Left lung (tissue), 14 donors: ENCODE measurements at places on chromosomes 2 and 18. TPM values are rescaled to one million over a fixed set of nuclear protein-coding genes. Genes with fewer than 3 reads are reported as not detected.

Gene MYL12A
- polyA plus RNA-seq, result 336 TPM

DNA sequence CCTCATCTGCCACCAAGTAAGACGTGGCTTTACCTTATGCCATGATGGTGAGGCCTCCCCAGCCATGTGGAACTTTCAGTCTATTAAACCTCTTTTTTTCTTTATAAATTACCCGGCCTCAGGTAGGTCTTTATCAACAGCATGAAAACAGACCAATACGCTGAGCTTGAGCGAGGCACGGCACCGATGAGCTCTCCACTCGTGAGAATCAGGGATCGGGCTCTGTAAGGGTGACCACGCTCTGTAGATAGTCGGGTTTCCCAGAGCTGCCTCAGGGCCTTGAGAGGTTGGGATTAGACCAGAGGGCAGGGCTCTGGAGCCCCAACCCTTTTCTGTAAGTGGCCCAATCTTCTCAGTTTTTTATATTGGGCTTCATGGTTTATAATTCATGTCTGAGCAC, 360.3 kb upstream of the MYT1L start:
- DNase-seq, result no peak

GRCh38 chr2:8546612-8547283, 135.1 kb upstream of the ID2 start:
- DNase-seq, result peak; percentile 73

GRCh38 chr2:108189316-108189715, 50.5 kb upstream of the SULT1C3 start:
- DNase-seq, result no peak

- no peak for DNase-seq
Observed at GRCh38 chr2:9403924-9404323, 19.4 kb downstream of the ITGB1BP1 start.

Gene TSPYL6
- 0.21 TPM for polyA plus RNA-seq

DNA sequence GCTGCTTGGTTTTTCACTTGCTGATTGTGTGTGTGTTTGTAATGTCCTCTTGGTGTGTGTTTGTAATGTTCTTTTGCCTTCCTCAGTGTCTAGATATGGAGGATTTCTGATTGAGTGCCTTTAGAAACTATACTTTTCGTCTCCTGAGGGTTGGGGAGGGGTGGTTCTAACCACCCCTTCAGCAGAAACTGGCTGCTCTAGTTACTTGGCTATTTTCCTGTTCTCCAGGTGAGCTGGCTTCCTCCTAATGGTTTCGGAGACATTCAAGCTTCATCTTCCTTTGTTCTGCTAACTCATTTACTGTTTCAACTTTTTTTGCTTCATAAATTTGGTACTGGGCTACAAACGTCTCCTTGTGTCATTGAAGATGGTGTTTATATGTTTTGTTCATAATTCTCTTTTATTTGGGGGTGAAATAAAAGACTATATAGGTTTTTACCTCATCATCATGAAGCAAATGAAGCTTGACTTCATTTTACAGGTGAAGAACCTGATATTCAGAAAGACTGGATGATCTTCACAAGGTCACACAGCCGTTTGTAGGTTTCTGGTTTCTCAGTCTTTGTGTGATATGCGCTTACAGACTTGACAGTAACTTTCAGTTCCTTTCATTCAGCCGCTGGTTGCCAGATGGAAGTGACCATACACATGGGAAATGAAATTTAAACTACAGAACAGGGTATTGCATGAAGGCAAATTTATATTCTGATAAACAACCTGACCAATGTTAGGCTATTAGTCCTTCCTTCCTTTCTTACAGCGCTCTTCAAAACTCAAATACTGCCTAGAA, 238.5 kb downstream of the GALR1 start:
- DNase-seq, result no peak

GRCh38 chr2:54103454-54104314, 11.7 kb upstream of the ACYP2 start:
- peak; percentile 60 for DNase-seq

Gene REG3A
- not detected for polyA plus RNA-seq

- DNase-seq, result no peak
Observed at GRCh38 chr2:172101821-172102390, 794 bp downstream of the DLX2 start.

Gene SFT2D3
- polyA plus RNA-seq, result 0.56 TPM

GRCh38 chr2:6866275-6866671, 566 bp upstream of the CMPK2 start:
- no peak for DNase-seq

- no peak for DNase-seq
Observed at GRCh38 chr2:150286730-150287362, 200.6 kb downstream of the RND3 start.

Gene CTLA4
- 0.34 TPM for polyA plus RNA-seq

GRCh38 chr18:68418881-68419280, 296.0 kb downstream of the TMX3 start:
- no peak for DNase-seq

Gene CROCC2
- polyA plus RNA-seq, result 2.4 TPM

GRCh38 chr2:9086465-9086864, 83.0 kb upstream of the MBOAT2 start:
- no peak for DNase-seq

Gene METTL21A
- polyA plus RNA-seq, result 27.3 TPM

Gene ABCG5
- 0.27 TPM for polyA plus RNA-seq
